ENCODE measurements at places on chromosomes 11 and 22. TPM values are rescaled to one million over a fixed set of nuclear protein-coding genes. Genes with fewer than 3 reads are reported as not detected.

The OR5P2 gene
- not detected for total RNA-seq

The PATE2 gene
- not detected for total RNA-seq

The DDX17 gene
- total RNA-seq: 451 TPM

The PNPLA5 gene
- total RNA-seq: not detected

The NADSYN1 gene
- total RNA-seq: 19.8 TPM

The CELSR1 gene
- total RNA-seq: 0.37 TPM

The ASCL2 gene
- total RNA-seq: 0.17 TPM

The YWHAH gene
- 75.0 TPM for total RNA-seq

The MFRP gene
- not detected for total RNA-seq

The SMIM35 gene
- total RNA-seq: not detected

The OR4D5 gene
- not detected for total RNA-seq

The CRYBA4 gene
- not detected for total RNA-seq

The TTC28 gene
- total RNA-seq: 6.3 TPM

The RCOR2 gene
- total RNA-seq: not detected

The KRTAP5-11 gene
- not detected for total RNA-seq

The LRRC56 gene
- total RNA-seq: 0.17 TPM

The FIBIN gene
- total RNA-seq: 2.3 TPM

The PRG2 gene
- not detected for total RNA-seq

DNA sequence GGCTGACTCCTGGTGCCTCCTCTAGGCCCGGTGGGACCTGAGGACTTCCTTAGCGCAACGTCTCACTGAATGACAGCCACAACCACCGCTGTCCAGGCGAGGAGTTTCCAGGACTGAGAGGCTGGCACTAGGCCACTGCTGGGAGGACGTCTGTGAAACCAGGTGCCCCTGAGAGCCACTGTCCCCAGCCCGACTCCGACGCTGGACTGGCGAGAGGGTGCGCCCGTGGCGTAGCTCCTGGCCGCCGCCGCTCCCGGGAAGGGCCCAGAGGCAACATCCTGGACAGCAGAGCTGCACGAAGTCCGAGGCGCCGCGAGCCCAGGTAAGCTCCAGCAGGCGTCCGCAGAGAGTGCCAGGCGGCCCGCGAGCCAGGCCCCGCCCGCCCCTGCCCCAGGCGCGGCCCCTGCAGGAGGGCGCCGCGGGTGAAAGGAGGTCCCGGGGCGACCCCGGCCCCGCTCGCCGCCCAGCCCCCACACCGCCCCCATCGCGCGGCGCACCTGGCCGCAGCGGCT lies 525 bp downstream of the DGCR2 start:
- H3K27ac ChIP-seq: peak overlapping the region; percentile 93
- H3K4me3 ChIP-seq: peak overlapping the region; percentile 90
- peaks cover 29% of the 10 kb centered on the region for H3K4me1 ChIP-seq
- H3K36me3 ChIP-seq: no peaks in the 10 kb centered on the region

GRCh38 chr11:60121264-60121663 lies 32.8 kb downstream of the MS4A2 start:
- no peak for DNase-seq
- H3K27ac ChIP-seq: no peak overlapping the region
- no peaks in the 10 kb centered on the region for H3K4me1 ChIP-seq
- no peak overlapping the region for H3K4me3 ChIP-seq

- H3K4me3 ChIP-seq: no peak overlapping the region
- no peak overlapping the region for H3K27ac ChIP-seq
- peak; percentile 6 for DNase-seq
- H3K36me3 ChIP-seq: no peaks in the 10 kb centered on the region
These were observed 39.3 kb upstream of the RFPL3 start for GRCh38 chr22:32318361-32318760.

DNA sequence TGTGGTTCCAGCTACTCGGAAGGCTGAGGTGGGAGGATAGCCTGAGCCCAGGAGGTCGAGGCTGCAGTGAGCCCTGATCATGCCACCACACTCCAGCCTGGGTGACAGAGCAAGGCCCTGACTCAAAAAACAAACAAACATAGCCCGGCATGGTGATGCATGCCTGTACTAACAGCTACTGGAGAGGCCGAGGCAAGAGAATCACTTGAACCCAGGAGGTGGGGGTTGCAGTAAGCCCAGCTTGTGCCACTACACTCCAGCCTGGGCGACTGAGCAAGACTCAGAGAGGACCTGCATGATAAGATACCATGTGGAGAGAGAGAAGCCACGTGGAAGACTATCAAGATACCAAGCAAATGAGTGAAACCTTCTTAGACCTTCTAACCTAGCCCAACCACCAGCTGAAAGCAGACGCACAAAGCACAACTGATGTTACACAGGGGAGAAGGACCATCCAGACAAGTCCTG lies 36.1 kb downstream of the AMBRA1 start:
- DNase-seq: no peak
- H3K27ac ChIP-seq: no peak overlapping the region
- no peak overlapping the region for H3K4me3 ChIP-seq
- no peaks in the 10 kb centered on the region for H3K27me3 ChIP-seq

- H3K36me3 ChIP-seq: no peaks in the 10 kb centered on the region
- H3K4me1 ChIP-seq: peaks cover 22% of the 10 kb centered on the region
- H3K27ac ChIP-seq: peak overlapping the region; percentile 19
- H3K4me3 ChIP-seq: no peak overlapping the region
- H3K27me3 ChIP-seq: no peaks in the 10 kb centered on the region
These were observed 12.8 kb downstream of the PACSIN2 start for GRCh38 chr22:43002202-43002586.

- no peaks in the 10 kb centered on the region for H3K36me3 ChIP-seq
- H3K4me1 ChIP-seq: no peaks in the 10 kb centered on the region
- no peak overlapping the region for H3K27ac ChIP-seq
- no peak overlapping the region for H3K4me3 ChIP-seq
- DNase-seq: no peak
These were observed 46.4 kb upstream of the HEPHL1 start for GRCh38 chr11:93974759-93975158.

DNA sequence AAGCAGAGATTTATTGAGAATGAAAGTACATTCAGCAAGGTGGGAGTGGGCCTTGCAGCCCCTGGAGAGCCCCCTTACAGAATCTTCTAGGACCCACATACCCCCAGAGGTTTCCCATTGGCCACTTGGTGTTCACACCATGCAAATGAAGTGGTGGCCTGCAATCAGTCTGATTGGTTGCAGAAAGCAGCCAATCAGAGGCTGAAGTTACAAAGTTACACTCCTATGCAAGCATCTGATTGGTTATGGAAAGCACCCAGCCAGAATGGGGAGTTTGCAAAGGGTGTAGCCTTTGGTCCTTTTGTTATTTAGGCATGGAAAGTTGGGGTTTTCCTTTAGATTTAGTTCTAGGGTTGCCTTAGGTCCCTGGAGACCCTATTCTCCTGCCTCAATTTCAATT lies 34.9 kb downstream of the UVRAG start:
- no peaks in the 10 kb centered on the region for H3K4me1 ChIP-seq
- peaks cover 3% of the 10 kb centered on the region for H3K36me3 ChIP-seq
- no peak overlapping the region for H3K4me3 ChIP-seq
- no peak for DNase-seq
- no peaks in the 10 kb centered on the region for H3K27me3 ChIP-seq

GRCh38 chr11:70092959-70093715 lies 15.0 kb downstream of the ANO1 start:
- H3K27me3 ChIP-seq: no peaks in the 10 kb centered on the region
- H3K4me1 ChIP-seq: no peaks in the 10 kb centered on the region
- H3K36me3 ChIP-seq: peaks cover 7% of the 10 kb centered on the region
- no peak overlapping the region for H3K27ac ChIP-seq
- no peak for DNase-seq
- H3K4me3 ChIP-seq: no peak overlapping the region

DNA sequence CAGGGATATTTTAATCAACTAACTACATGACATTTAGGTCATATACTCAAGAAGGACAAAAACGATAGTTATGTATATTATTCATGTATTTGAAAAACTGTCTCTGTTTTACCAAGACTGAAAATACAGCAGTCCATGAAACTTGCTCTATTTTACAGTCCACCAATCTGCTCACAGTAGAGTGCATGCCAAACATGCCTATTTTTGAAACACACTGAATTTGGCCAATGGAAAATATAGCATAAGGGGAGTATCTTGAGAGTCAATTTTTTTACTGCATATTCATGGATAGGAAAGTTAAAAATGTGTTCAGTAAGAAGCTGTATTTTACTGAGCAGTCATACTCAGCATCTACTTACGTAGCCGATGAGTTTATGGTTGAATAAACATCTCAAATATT lies 621.2 kb upstream of the CHORDC1 start:
- no peaks in the 10 kb centered on the region for H3K4me1 ChIP-seq
- DNase-seq: no peak
- no peaks in the 10 kb centered on the region for H3K27me3 ChIP-seq
- H3K4me3 ChIP-seq: no peak overlapping the region

- H3K4me3 ChIP-seq: no peak overlapping the region
- H3K27me3 ChIP-seq: no peaks in the 10 kb centered on the region
- H3K4me1 ChIP-seq: no peaks in the 10 kb centered on the region
- H3K36me3 ChIP-seq: no peaks in the 10 kb centered on the region
- no peak overlapping the region for H3K27ac ChIP-seq
- no peak for DNase-seq
These were observed 72.2 kb downstream of the TRMU start for GRCh38 chr22:46407748-46408147.

DNA sequence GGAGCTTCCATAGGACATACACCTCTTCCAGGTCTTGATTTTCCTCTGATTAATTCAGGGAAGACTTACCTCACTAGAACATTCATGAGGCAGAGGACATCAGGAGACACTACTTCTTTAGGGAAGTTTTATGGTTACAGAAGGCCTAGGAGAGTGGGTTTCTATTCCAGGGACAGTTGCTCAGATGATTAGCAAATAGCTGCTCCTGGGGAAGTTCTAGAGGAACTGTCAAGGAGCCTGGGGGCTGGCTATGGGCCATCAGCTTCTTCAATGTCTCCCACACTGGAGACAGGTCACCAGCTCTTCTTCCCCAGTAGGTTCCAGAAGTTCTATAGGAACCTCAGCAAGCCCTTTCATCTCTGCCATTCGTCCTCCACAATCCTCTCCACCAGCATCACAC lies 11.5 kb upstream of the OR10A5 start:
- no peaks in the 10 kb centered on the region for H3K4me1 ChIP-seq
- no peak overlapping the region for H3K27ac ChIP-seq
- no peaks in the 10 kb centered on the region for H3K36me3 ChIP-seq
- H3K4me3 ChIP-seq: no peak overlapping the region
- DNase-seq: no peak
- H3K27me3 ChIP-seq: no peaks in the 10 kb centered on the region

GRCh38 chr22:19003508-19003907 lies 67.4 kb upstream of the PRODH start:
- DNase-seq: no peak
- no peak overlapping the region for H3K4me3 ChIP-seq
- no peak overlapping the region for H3K27ac ChIP-seq

GRCh38 chr11:100810146-100810545 lies 123.1 kb downstream of the ARHGAP42 start:
- H3K4me3 ChIP-seq: no peak overlapping the region
- no peaks in the 10 kb centered on the region for H3K4me1 ChIP-seq
- no peaks in the 10 kb centered on the region for H3K36me3 ChIP-seq
- H3K27me3 ChIP-seq: no peaks in the 10 kb centered on the region
- H3K27ac ChIP-seq: no peak overlapping the region

DNA sequence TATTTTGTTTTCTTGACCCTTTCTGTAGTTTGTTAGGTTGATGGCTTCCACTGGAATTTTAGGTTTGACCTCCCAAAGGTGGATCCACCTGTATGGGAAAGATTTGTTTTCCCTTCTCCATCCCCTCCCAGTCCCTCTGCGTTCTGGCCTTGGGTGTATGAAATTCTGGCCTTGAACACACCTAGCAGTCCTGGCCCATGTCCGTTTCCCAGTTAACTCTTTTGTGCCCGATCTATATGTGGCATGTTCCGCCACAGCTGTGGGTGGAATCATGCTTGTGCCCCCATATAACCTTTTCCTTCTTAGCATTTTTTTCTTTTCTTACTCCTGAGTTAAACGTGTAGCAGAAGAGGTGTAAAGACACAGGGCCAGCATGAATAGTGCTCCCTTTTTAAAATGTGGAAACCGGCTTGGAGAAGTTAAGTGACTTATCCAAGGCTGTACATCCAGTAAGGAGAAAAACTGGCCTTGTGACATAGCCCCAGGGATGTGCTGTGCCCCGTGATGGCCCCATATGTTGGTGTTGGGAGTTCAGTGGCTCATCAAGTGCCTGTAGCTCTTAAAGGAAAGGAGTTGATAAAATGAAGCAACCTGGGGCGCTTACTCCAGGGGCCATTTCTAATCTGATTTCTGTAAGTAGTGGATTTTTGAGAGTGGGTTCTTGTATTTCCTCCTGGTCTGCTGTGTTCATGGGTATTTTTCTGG lies 39.3 kb downstream of the ZNRF3 start:
- DNase-seq: no peak
- no peaks in the 10 kb centered on the region for H3K36me3 ChIP-seq
- H3K4me3 ChIP-seq: no peak overlapping the region
- no peaks in the 10 kb centered on the region for H3K27me3 ChIP-seq

DNA sequence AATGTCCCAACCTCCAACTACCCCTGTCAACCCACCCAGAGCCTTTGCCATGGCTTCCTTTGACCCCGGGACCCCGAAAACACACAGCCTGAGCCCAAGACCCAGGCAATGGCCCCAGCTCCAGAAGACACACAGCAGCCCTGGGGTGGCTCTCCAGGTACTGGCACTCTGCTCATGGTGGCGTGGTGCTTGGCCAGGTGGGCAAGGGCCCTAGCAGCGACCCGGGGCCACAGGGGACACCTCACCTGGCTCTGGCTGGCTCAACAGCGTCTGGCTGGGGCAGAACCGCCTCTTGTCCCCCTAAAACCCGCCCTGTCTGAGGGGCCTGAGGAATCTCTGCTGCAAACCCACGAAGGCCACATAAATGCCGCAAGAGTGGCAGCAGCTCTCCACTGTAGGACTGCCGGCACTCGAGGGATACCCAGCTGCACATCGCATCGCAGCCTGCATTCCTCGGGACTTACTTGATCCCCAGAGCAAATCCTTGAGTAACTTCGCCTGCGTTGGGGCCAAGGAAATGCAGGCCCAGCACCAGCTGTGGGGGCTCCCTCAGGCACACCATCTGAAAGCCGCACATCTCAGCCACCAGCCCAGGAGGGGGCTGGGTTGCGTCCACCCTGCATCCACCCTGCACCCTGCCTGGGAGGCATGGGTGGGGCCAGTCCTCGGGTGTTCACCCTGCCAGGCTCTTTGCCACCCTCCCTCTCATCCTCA lies 23.1 kb upstream of the GNB1L start:
- H3K4me3 ChIP-seq: no peak overlapping the region
- DNase-seq: no peak
- H3K36me3 ChIP-seq: no peaks in the 10 kb centered on the region
- H3K27me3 ChIP-seq: no peaks in the 10 kb centered on the region
- no peaks in the 10 kb centered on the region for H3K4me1 ChIP-seq

GRCh38 chr11:16834384-16834783 lies 95.9 kb downstream of the C11orf58 start:
- DNase-seq: no peak
- no peak overlapping the region for H3K27ac ChIP-seq
- no peak overlapping the region for H3K4me3 ChIP-seq
- H3K4me1 ChIP-seq: no peaks in the 10 kb centered on the region

DNA sequence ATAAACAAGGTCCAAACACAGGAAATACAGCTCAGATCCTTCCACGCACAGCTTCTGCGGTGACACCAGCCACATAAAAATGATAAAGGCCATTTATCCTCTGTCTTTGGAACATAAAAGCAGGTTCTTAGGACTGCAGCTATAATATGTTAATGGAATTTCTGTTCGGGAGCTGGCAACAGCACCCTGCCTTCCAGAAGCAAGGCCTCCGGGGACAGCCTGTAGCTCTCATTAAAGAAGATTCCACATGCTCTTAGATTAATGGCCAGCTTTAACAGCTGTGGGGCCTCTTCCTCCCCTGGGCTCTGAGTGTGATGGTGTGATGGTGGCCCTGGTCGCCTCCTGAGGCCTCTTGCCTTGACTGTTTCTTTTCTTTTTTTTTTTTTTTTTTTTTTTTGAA lies 137.3 kb downstream of the CACNA1I start:
- H3K4me1 ChIP-seq: no peaks in the 10 kb centered on the region
- no peaks in the 10 kb centered on the region for H3K36me3 ChIP-seq
- peaks cover 3% of the 10 kb centered on the region for H3K27me3 ChIP-seq

Measured in liver (tissue), 10 donors.